ENCODE measurements at places on chromosomes 2 and 18.

GRCh38 chr2:217429981-217430500 lies 570.2 kb upstream of the TNP1 start:
- no peak for DNase-seq

GRCh38 chr2:237556773-237557632 lies 9.4 kb upstream of the PRLH start:
- DNase-seq = peak; percentile 54

- DNase-seq = no peak
Measured at GRCh38 chr2:43327119-43327518, 100.7 kb upstream of the ZFP36L2 start.

GRCh38 chr2:158600155-158600802 lies 143.5 kb downstream of the PKP4 start:
- DNase-seq = no peak

GRCh38 chr2:202486351-202486750 lies 110.2 kb downstream of the BMPR2 start:
- no peak for DNase-seq

- DNase-seq = no peak
Measured at GRCh38 chr18:48607056-48607984, 68.5 kb downstream of the CTIF start.

DNA sequence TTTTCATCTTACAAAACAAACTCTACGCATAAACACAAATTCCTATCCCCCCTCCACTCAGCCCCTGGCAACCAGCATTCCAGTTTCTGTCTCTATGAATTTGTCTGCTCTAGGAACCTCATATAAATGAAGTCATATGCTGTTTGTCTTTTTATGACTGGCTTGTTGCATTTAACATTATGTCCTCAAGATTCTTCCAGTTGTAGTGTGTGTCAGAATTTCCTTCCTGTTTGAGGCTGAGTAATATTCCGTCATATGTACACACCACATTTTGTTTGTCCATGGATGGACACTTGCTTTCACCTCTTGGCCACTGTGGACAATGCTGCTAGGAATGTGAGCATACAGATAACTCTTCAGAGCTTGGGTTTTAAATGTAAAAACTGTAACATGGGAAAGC lies 272.1 kb downstream of the GBX2 start:
- no peak for DNase-seq

DNA sequence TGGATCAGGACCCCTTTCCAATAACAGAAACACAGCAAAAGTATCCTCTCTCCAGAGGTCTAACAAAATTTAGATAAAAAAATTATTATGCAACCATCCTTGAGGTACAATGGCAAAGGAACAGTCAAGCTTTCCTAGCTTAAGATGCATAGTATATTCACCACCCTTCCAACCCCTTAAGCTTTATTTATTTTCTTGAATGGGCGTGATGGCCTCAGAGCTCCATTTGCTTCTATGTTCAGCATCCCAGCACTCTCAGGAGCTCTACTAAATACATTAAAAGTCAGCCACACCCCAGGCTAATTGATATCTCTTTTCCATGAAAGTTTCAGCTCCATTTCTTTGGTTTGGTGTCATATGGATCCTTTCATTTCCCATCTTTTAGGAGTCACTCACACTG lies 1335.2 kb upstream of the ZEB2 start:
- DNase-seq = no peak

DNA sequence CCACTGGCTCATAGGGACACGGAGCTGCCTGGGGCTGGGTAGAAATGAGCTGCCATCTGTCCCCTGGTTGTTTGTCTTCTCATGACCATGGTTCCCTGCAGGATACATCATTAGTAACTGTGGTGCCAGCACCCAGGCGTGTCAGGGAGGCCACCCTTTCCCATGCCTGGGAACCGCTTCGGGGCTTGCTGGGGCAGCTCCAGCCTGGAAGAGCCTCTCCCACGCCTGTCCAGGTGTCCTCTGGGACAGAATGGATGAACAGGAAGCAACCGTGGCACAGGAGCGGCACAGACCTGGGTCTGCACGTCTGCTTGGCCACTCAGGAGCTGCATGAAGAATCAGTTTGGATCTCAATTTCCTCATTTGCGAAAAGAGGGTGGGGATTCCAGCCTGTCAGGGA lies 34.8 kb downstream of the SDC1 start:
- DNase-seq = no peak

GRCh38 chr2:12169721-12170120 lies 423.3 kb downstream of the LPIN1 start:
- no peak for DNase-seq

DNA sequence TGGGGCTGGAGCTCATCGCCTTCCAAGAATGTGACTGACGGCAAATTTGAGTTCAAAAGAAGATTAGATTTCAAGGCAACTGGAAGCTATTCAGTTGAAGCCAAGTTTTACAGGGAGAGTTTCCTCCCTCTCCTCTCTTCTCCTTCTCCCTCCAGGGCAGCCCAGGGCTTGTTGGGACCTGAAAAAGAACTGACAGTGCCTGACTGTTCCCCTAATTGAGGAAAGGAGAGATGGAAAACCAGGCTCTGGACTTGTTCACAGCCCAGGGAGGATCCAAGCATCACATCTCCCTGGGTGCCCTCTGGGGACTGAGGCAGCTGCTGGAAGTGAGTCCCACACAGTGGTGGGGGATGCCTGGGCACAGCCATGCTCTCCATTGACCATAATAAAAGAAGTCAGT lies 88.1 kb downstream of the THNSL2 start:
- no peak for DNase-seq

DNA sequence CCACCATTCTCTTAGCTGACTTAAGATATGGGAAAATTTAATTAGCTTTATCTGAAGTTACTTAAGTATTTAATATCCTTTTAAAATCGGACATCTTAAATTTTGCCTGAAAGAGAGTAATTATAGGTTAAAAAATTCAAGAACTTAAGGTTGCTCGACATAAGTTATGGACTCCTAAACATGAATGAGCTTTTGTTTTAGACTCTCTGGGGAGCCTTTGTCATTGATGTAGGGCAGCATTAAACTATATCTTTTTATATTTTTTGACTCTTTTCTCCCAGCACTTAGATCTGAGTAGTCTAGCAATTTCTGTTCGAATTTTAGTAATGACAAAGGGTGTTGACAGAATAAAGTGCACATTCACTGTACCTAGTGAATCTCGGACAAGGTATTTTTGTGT lies 4.7 kb downstream of the PHLPP1 start:
- DNase-seq = no peak

DNA sequence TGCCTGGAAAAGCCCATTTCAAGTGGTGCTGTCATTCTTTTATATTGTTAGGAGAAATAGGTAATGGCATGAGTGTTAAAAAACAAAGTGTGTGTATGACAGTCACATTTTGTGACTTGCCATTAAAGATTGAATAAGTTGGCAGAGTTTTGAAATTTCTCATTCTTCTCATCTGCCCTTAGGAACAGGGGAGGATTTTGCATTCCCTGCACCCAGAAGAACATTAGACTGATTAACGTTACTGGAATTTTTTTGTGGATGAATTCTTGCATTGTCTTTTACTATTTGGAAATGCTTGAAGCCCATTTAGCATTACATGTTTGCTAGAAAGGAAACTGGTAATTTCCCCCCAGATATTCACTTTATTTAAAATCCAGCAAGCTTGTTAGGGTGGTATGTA lies 162.2 kb downstream of the BABAM2 start:
- no peak for DNase-seq

DNA sequence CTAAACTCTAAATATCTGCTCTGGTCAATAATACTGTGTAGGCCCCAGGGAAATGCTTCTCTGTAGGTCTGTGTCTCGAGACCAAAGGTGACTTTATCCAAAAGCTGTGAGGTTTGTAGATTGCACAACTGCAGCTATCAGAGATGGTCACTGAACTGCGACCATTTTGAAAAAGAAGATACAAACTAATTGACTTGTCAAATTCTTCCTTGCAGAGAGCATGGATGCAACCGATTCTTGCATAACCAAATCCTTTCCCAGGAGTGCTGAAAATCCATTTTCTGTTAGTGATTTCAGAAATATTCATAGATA lies 155.8 kb downstream of the SH3BP4 start:
- DNase-seq = no peak

DNA sequence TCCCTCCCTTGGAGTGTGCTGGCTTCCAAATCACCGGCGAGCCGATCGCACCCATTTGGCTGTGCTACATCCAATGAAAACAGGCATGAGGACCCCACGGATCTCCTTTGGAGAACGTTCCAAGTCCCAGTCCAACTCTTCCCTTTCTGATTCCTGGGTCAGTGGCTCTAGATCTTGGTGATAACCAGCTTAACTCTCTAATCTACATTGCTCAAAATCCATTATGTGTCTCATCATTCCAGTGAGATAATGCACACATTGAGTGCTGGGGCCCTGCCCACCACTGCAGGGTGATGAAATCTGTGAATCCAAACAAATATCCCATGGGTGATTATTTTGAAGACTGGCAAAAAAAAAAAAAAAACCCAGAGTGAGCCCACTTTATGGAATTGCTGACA lies 232.7 kb upstream of the COPS8 start:
- DNase-seq = no peak

DNA sequence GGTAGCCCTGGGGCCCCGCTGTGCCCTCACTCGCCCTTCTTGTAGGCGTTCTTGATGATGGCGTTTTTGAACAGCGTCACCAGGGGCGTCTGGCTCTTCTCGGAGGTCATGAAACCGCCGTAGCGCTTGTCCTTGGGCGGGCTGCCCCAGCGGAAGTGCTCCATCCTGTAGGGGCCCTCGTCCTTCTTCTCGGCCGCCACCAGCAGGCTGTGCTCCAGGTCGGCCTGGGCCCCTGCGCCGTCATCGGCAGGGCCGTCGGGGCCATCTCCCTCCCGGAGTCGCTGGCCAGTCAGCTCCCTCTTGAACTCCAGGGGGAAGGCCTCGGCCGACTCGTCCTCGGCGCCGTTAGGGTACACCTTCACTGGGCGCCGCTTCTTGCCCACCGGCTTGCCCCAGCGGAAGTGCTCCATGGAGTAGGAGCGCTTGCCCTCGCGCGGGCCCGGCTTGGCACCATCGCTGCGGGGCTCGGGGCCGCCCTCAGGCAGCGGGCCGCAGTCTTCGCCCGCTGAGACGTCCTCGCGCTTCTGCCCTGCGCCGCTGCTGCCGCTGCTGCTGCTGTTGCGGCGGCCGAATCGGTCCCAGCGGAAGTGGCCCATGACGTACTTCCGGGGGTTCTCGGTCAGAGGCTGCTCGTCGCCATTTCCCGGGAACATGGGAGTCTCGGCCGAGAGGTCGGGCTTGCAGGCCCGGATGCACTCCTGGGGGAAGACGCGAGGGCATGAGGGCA lies 7.2 kb downstream of the POMC start:
- DNase-seq = peak; percentile 85

DNA sequence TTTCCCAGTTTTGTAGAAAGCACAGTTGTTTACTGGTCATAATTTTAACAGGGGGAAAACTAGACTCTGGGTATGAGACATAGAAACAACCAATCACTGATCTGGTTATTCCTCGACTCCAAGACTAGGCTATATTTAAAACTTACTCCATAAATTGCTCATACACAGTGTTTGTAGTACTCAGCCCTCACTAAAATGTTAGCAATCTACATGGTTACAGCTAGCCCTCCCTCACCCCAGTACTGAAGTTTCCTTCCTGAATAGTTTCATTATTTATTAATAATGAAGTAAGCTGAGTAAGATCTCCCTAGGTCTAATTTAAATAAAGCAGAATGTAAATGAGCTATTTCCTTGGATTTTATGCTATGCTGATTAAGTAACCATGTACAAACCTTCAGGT lies 275.1 kb downstream of the CDH20 start:
- DNase-seq = no peak

- DNase-seq = no peak
Measured at GRCh38 chr2:31413862-31414550, 536 bp downstream of the XDH start.

- no peak for DNase-seq
Measured at GRCh38 chr2:233794128-233794658, 16.1 kb downstream of the MROH2A start.

DNA sequence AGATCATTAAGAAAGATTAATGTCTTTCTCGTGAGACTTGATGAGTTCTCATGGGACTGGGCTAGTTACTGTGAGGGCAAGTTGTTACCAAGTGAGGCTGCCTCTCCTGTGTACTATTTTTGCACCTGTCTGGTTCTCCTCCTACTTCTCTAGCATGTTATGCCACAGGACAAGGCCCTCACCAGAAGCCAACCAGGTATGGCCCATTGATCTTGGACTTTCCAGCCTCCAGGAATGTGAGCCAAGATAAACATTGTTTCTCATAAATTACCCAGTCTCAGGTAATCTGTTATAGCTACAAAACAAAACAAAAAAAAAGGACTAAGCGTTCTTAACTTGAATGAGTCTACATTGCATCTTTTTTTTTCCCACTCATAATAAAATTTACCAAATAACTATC lies 184.1 kb downstream of the CDH7 start:
- no peak for DNase-seq

DNA sequence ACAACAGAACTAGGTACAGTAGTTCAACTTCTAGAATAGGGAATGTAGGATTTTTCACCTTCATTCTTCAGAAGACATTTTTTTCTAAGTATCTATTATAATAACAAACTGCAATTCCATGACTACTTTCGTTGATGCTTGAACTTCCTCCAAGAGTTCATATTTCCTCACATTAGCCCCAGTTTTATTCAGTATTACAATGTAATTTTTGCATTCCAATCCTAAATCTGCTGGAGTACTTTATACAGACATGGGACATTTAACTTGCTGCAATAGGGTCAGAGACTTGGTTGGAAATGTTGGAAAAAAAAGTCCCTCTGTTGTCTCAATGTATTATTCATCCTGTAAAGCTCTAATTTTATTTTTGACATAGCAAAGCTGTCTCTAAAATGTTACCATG lies 19.6 kb upstream of the FTCDNL1 start:
- DNase-seq = no peak

GRCh38 chr2:69677914-69678313 lies 34.4 kb upstream of the AAK1 start:
- DNase-seq = no peak

DNA sequence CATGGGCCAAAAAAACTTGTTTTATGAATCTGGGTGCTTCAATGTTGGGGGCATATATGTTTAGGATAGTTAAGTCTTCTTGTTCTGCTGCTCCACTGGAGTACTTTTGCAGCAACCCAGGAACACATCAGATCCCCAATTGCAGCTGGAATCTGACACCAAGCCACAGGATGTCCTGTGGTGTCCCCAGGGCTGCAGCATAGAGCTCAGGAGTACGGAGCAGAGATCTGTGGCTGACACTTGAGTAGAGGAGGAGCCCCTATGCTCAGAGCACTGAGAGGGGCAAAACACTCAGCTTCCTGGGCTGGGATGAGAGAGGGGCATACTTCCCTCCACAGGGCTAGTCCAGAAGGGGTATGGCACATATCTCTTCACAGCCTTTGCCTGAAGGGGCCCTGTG lies 138.9 kb upstream of the ERBB4 start:
- DNase-seq = no peak

GRCh38 chr2:42053791-42054701 lies 6.2 kb downstream of the PKDCC start:
- no peak for DNase-seq

GRCh38 chr2:3960106-3960505 lies 256.7 kb downstream of the DCDC2C start:
- DNase-seq = no peak

- DNase-seq = peak; percentile 94
Measured at GRCh38 chr2:219253753-219254589, at the start of gene TUBA4A. TUBA4A (minus strand) TSS chr2:219253918; CDS start chr2:219253858, 60 bp downstream.

GRCh38 chr2:16687222-16687621 lies 21.6 kb upstream of the CYRIA start:
- no peak for DNase-seq

- no peak for DNase-seq
Measured at GRCh38 chr2:148622366-148622765, 22.2 kb upstream of the EPC2 start.

All from activated T-cell treated with anti-CD3 and anti-CD28 coated beads, Interleukin-2, amount 50 U/mL, for 48 hours (primary cell).